B cell (primary cell): ENCODE measurements at places on chromosomes 13 and 19.

GRCh38 chr13:101242720-101243119 is 173.6 kb downstream of the NALCN start:
- DNase-seq: no peak

GRCh38 chr13:97875218-97875617 is 78.3 kb upstream of the IPO5 start:
- no peak for DNase-seq

DNA sequence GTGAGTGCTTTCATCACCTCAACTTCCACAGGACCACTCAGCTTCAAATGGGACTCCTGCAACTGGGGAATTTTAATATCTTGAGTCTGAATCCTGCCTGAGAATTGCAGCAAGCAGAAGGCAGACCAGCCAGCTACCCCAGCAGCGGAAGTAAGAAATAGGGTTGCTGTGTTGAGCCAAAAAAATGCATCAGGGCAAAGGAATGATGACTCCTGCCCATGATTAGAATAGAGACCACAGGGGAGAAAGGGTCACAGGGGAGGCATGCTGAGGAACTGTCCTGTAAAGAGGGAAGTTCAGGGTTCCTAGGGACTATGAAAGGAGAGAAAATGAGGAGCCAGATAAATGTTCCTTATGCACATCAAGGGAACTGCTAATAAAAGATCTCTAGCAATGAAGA is 370.2 kb downstream of the KCTD12 start:
- no peak for DNase-seq

DNA sequence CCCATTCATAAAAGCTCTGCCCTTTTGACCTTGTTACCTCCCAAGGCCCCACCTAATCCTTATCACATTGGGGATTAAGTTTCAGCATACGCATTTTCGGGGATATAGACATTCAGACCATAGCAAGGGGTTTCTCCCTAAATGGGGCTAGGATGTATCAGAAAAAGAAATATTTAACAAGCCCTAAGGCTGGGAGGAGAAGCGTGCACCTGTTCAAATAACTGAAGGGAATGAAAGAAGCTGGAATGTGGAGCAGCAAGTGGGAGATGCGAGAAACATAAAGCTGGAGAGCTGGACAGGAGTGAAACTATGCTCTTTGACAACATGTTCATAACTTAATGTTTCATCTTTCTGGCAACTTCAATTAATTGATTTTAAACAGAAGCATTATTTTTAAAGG is 811.8 kb upstream of the GPC6 start:
- no peak for DNase-seq

- peak; percentile 84 for DNase-seq
Measured at GRCh38 chr13:102800145-102801041, 1.5 kb downstream of the BIVM start.

DNA sequence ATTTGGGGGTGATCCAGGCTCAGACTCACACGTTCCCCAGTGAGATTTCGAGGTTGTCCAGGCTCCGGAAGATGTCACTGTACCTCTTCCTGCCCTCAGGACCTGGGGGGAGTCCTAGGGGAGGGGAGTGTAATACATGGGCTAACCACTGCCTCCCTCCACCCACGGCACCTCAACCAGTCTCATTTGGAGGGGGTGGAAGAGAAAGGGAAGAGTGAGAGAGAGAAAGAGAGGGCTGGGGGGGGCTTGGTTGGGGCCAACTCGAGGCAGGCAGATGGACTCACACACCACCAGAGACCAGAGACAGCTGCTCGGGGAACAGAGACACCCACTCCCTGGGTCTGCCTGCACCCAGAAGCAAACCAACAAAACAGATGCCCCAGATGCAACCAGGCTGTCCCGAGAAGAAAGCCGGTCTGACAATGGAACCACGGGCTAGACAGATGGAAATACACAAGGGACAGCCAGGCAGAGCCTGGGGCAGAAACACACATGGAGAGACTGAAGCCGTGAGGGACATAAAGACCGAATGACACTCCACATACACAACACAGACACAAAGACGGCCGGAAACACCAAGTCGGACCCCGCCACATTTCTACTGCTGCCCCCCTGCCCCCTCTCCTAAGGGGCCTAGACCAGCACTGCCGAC is 825 bp downstream of the GMIP start:
- DNase-seq: no peak

DNA sequence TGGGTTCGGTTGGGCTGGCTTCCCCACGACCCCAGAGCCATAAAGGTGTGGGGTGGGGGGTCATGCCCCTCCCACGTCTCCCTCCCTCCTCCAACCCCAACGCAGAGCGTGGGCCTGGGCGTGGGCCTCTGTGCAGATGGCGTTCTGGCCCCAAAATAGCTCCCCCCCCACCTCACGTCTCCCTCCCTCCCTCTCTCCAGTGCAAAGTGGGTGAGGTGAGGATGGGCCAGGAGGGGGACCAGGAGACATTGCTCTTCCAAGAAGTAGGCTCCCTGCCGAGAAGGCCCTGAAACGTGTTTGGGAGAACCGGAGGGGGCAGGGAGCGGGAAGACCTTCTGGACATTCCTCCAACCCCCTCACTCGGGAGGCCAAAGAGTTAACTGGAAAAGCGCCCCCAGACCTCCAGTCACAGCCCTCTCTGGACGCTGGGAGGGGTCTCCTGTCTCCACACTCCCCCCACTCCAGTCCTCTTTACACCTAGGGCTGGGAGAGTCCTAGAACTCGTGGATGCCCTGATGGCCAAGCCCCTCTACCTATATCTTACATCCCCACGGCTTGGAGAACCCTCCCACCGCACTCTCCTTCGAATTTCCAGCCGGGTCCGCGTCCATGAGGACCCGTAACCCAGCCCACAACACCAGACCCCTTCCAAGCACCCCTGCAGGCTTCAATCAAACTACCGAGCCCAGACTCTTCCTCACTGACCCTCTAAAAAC is 855 bp downstream of the UNC13A start:
- DNase-seq: no peak

GRCh38 chr13:110581506-110582185 is 20.1 kb upstream of the RAB20 start:
- DNase-seq: no peak

- DNase-seq: no peak
Measured at GRCh38 chr19:33780251-33780650, 16.4 kb upstream of the KCTD15 start.

GRCh38 chr19:5075597-5075996 is 106.7 kb downstream of the KDM4B start:
- DNase-seq: no peak

DNA sequence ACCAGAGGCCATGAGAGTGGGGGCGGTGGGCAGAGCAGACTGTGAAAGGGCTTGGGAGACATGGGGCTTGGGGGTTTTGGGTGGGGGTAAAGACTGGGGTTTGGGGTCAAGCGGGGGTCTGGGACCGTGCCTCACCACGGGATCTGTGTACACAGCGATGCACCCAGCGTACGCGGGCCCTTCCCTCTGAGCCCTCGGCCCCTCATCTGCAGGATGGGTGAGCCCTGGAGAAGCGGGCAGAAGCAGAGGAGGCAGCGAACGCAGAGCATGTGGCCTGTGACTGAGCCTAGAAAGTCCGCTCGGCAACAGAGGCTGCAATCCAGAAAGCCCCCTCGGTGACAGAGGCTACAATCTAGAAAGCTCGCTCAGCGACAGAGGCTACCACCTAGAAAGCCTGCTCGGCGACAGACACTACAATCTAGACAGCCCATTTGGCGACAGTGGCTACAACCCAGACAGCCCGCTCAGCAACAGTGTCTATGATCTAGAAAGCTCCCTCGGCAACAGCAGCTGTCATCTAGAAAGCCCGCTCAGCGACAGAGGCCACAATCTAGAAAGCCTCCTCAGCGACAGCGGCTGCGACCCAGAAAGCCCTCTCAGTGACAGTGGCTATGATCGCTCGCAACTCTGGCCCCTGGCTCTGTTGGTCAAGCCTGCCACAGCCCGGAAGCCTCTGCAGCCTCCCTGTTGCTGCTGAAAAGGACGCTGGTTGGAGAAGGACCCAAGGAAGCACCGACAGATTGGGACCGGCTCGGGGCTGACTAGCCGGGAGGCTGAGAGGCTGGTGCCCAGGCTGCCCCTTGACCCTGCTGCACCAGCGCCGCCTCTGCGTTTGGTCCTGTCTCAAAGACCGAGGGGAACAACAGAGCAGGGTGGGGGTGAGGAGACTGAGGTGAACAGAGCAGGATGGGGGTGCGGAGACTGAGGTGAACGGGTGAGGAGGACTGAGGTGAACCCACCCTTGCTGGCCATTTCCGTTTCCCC is 68.6 kb downstream of the SPACA7 start:
- DNase-seq: no peak

DNA sequence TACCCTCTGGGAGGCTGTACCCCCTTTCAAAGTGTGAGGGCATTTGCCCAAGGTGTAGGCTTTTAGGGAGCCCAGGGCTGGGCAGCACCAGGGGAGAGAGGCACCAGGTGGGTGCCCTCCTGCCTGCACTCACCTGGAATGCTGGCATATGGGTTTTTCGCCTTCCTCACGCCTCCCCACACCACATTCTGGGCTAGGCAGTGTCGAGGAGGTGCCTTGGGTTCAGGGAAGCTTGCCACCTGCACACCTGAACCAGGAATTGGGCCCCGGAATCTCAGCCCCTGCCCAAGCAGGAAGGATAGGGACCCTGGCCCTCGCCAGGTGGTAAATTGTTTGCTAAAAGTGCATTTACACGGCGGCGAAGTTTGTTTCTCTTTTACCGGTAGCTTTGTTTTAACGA is 5.1 kb upstream of the TSHZ3 start:
- no peak for DNase-seq

GRCh38 chr19:33777753-33778088 is 18.9 kb upstream of the KCTD15 start:
- DNase-seq: no peak

DNA sequence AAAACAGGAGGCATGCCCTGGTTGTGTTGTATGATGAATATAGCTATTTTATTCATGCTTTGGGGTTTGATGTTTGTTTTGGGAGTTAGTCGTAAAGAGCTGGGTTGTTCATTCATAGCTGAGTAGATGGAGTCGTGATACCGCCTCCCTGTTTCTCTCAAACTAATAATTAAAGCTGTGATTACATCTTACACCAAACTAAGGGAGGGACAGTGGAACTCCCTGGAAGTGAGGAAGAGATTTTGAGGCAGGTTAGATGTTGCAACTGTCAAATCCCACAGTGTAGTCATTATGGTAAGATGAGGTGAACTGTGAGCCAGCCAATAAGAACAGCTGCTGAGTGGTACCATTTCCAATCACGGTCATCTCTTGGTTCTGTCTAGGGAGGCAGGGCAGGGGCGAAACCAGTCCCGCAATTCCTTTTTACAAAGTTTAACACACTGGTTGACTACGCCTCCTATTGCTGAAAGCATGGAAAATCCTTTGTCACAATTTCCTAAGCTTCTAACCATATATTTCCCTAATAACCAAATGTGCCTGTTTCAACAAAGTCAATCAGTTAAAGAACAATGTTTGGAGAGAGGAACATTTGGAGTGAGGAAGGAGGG is 207.6 kb upstream of the SERP2 start:
- DNase-seq: no peak

DNA sequence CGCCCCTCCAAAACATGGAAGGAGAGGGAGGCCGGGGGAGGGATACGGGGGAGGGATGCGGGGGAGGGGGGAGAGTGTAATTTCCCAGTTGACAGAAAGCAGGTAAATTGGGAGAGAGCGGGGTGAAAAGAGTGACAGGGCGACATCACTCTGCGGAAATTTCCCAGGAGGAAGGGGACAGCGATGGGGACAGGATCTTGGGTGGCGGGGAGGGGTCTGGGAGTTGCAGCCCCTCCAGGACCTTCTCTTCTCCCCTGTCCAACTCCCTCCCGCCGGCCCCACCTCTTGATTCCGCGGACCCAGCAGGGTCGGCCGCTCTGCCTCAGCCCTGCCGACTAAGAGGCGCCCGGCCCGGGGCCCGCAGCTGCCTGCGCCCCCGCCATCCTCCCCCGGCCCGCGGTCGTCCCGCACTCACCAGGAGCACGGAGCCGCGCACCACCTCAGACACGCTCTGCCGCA is 108.0 kb upstream of the DOCK9 start:
- DNase-seq: no peak

DNA sequence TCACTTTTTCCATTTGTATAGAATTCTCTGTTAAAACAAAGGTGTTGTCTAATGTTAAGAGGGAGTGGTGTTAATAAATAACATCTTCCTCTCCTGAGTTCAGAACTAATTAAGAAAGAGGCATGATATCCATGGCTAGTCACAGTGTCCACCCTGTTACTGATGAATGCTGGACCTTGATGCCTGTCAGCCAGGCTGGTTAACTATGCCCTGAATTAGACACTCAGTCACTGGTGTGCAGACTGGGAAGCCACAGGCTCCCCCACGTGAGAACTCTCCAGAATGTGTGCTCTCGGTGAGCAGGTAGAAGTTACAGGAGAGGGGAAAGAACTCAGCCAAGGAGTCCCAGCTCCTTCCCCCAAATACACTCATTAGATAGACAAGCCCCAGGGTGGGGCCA is 56.1 kb upstream of the RNF113B start:
- no peak for DNase-seq

DNA sequence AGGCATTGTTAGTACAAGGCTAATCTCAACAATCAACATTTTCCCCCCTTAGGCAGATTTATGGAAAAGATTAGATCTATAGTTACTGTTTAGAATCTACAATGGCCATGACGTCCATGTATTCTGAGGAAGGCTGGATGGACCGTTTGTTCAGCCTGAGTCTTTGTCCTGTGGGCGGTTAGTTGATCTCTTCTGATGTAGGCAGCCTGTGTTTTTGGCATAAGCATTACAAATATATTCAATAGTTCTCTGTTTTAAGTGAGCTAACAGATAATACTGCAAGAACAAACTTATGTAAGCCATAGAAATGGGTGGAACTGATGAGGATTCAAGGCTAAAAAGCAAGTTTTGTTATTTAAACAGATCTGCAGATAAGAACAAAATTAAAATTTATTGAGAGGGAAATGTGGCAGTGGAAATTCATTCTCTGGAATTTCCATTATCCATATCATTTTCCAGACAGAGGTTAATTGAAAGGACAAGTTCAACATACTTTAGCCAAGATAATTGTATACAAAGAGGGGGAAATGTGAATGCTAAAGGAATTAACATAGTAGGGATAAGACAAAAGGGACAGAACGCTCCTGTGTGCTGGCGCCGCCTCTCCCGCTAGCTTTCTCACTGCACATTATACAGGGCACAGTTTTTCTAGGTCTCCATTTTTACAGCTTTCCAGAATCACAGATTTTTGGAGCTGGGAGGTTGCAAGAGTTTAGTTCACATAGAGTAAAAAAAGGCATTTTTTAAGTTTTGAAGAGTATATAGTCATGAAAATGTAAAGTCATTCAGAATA is 48.6 kb downstream of the FAM124A start:
- no peak for DNase-seq

- DNase-seq: no peak
Measured at GRCh38 chr19:35562336-35562735, 1.1 kb downstream of the ATP4A start.

GRCh38 chr19:12092065-12092867 is 27.7 kb downstream of the ZNF844 start:
- peak; percentile 63 for DNase-seq
